ENCODE measurements at places on chromosomes 3 and 15.

DNA sequence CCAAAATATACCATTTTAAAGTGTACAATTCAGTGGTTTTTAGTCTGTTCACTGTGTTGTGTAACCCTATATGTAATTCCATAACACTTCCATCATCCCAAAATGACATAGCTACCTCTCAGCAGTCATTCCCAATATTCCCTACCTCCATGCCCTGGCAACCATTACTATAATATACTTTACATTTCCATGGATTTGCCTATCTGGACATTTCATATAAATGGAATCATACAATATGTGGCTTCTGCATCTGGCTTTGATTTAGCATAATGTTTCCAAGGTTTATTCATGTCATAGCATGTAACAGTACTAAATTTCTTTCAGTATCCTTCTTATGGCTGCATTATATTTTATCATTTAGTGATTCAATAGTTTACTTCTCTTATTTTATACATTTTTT lies 25.3 kb downstream of the FAM98B start:
- DNase-seq: no peak

DNA sequence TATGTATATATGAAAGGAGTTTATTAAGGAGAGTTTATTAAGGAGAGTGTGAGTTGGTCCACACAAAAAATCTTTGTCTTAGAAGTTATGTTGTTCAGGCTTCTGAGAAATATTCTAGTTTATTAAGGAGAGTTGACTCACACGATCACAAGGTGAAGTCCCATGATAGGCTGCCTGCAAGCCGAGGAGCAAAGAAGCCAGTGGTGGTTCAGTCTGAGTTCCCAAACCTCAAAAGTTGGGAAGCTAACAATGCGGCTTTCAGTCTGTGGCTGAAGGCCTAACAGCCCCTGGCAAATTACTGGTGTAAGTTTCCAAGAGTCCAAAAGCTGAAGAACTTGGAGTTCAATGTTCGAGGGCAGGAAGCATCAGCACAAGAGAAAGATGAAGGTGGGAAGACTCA lies 42.4 kb upstream of the DAZL start:
- DNase-seq: no peak

GRCh38 chr3:57691411-57692132 lies 1.3 kb downstream of the DENND6A start:
- DNase-seq: no peak

DNA sequence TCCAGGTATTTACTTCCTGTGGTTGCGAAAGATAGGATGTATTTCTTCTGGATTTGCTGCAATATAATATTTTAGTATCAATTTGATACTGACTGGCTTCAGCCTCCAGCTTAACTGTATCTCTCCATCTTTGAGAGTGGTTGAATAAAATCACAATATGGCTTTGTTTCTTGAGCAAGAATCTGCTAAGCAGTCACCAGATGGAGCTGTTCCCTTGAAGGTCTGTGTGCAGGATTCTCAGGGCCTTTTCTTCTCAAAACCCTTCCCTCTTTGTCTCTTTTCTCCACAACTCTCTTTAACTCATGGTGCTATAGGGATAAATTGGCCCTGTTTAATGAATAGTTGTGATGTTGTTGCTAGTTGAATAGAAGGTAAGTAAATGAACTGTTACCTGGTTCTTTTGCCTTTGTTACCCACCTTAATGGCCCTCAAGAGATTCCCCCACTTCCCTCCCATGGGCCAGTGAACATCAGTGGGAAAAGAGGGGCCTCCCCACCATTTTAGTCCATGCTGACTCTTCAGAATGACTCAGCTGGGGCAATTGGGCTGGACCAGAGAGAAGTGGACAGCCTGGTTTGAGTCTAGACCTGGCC lies 34.8 kb upstream of the RAB6B start:
- DNase-seq: no peak

DNA sequence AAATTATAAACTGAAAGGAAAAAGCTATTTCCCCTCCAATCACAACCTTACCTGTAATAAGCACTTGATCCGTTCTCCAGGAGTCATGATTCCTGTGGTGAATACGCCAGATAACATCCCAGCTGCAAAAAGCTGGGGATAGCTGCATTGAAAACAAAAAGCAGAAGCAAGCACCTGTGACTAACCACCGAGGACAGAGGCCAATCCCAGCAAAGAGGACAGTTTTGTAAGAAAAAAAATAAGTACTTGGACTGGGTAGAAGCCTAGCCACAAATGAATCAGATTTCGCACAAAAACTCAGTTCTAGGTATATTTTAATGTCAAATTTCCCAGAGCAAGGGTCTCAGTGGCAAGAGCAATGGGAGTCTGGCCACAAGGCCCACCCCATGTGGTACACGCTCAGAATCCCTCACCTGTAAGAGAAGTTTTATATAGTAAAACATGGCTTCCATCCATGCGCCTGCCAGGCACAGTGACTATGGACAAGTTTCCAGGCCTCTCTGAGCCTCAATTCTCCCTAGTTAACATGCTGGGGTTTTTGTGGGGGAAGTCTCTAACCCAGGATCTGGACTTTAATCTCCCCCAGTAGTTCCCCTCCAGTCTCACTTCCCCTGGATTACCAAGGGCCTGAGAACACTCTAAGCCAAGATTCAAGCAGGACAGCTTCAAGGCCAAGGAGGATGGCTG lies 19.2 kb downstream of the SLC25A20 start:
- DNase-seq: no peak

DNA sequence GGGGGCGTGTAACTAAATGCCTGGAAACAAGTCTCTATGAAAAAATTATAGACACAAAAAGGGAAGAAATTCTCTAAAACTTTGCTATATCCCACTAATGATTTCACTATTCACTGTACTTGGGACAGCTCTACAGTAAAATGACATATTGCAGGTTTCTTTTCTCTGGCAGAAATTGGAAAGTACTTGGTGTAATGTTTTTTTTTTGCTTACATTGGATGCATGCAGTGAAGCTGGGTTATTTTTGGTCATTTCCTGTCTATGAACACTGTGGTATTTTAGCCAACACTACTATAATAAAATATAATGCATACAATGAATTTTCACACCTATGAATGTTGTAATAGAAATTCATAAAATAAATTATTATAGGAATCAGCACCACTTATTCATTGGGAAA lies 109.7 kb downstream of the LRRC49 start:
- DNase-seq: no peak

DNA sequence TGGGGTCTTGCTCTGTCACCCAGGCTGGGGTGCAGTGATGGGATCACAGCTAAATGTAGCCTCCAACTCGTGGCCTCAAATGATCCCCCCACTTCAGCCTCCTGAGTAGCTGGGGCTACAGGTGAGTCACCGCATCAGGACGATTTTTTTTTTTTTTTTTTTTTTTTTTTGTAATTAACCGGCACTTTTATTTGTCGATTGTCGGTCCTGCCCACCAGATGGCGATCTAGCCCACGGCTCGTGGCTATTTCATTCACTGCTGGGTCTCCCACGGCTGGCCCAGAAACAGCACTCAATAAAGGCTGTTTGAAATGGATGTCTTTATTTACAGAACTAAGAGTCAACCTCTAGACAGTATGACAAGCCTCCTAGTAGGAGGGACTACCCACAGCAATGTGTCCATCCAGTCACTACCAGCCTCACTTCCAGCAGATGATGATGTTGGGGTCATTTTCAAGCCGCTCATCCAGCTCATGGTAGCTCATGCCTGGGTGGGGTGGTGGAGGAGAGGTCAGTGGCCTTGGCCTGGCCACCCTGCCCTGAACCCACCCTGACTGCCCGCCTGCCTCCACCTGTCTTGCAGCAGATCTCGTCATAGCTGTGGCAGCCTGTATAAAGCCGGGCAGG lies 1.8 kb upstream of the ZMYND10 start:
- DNase-seq: no peak

DNA sequence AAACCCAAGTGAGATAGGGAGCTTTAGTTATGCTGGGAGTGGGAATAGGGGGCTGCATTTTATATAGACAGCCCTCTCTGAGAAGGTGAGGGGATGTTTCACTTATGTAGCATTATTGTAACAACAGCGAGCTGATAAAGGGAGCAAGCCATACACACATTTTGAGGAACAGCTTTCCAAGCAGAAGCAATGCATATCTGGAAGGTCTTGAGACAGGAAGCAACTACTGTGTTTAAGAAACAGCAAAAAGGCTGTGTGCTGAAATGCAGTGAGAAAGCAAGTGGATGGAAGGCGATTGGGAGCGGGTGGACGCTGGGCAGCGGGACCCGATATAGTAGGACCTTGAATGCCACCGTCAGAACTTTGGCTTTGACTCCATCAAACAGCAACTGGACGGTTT lies 155.9 kb upstream of the TBL1XR1 start:
- no peak for DNase-seq

DNA sequence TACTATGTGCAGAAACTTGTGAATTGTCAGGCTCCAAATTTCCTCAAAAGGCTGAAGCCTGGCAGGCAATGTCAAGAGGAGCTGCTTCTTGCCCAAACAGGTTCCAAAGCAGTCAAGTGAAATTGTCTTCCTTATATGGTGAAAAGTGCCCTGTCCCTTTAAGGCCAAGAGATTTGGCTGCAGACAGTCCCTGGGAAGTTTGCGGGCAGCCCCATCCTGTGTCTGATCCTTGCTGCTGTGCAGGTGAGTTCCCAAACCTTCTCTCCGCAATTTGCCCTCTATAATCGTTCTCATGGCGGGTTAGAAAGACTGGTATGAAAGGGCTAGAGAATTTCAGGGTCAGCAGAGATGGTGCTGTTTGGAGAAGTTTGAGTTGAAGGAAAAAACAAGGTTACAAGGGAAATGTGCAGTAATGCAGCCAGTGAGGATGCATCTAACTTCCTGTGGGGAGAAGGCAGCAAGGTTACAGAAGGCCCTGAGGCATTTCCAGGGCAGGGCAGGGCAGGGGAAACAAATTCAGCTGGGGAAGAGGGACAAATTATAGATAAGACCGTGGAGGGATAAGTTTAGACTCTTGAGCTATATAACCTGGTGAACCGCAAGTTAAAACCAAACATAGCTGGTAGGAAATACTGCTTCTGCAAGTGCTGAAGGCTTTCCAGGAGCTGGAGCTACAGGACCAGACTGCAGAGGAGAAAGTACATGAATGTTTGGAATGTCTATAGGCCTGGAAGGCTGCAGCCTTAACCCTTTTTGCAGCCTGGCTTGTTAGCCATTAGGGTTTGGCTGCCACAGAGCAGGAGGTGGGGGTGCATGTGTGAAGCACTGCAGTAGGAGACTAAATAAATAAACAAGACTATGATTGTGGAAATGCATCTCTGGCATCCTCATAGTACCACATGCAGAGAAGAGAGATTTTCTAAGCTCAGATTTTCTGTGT lies 256.2 kb upstream of the IL12A start:
- DNase-seq: peak; percentile 41

DNA sequence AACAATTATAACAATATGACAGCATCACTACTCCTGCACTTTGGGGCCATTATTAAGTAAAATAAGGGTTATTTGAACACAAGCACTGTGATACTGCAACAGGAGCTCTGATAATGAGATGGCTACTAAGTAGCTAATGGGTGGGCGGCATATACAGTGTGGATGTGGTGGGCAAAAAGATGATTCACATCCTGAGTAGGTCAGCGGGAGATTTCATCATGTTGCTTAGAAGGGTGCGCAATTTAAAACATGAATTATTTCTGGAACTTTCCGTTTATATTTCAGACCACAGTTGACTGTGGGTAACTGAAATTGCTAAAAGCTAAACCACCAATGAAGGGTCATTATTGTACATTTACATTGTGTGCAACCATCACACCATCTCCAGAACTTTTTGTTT lies 42.3 kb downstream of the FBXO22 start:
- no peak for DNase-seq

GRCh38 chr15:88976656-88977055 lies 63.5 kb upstream of the MFGE8 start:
- DNase-seq: no peak

DNA sequence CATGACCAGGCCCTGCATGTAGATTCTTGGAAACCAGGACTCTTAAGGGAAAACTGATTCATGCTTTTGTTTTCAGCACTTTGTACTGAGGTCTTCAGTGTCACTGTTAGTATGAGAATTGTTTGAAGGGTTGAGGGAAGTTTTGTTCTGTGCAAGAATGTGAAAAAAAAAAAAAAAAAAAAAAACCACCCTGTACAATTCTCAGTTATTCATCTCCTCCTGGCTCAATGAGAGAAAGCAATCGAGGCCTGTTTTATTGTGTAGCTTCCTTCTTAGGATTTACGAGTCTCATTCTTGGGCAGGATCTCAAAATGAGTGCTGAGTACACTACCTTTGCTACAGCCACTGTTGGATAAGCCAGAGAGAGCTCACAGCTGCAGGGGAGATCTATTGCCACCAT lies 469.5 kb downstream of the CNTN4 start:
- no peak for DNase-seq

GRCh38 chr3:188316021-188316722 lies 162.2 kb downstream of the LPP start:
- no peak for DNase-seq

GRCh38 chr3:81776643-81777042 lies 15.2 kb upstream of the GBE1 start:
- no peak for DNase-seq

- no peak for DNase-seq
These were observed 235.1 kb upstream of the GAP43 start for GRCh38 chr3:115388166-115388565.

GRCh38 chr3:190645932-190646460 lies 132.1 kb downstream of the IL1RAP start:
- DNase-seq: no peak

DNA sequence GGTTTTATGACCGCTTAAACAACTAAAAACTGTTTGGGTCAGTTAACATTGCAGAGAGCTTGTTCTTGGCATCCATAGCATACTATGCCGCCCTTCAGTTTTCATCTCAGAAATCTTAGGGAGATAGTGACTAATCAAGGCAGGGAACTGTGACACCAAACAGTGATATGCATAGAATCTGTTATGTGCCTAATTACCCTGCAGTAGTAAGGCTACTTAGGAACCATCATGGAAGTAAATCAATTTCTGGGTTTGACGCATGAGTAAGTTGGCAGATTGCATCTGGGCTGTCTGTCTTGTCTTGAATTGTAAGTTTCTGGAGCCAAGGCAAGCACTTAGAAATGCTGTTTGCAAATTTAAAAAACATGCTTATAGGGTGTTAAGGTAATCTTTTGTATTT lies 22.5 kb downstream of the KCTD6 start:
- DNase-seq: no peak

- DNase-seq: no peak
These were observed 29.4 kb downstream of the NR2F2 start for GRCh38 chr15:96359616-96360521.

GRCh38 chr3:195736866-195737490 lies 16.2 kb downstream of the MUC20 start:
- no peak for DNase-seq

DNA sequence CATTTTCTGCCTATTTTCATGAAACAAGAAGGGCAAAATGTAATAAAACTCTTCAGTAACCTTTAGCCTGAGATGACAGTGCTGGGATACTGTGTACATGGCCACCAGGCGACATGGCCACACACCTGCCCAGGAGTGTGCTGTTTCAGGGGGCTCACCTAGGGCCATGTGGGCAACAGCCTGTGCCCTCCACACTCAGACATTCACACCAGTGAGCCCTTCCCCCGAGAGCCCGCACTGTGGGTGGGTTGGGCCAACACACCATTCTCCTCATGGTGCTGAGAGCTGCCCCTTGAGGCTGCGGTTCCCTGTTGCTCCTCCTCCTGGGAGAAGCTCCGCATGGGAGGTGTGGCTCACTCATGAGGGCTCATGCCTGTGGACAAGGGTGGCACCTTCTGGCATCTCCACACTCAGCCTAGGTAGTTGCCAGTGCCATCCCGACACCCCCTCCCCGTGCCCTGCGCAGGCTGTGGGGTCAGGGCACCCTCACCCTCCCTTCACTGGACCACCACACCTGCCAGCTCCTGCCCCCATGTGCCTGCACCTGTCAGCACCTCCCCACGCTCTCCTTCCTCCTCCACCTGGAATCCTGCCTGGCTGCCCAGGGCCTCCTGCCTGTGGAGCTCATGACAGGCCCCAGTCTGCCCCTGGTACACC lies 19.7 kb downstream of the OCA2 start:
- no peak for DNase-seq

- no peak for DNase-seq
These were observed 36.9 kb downstream of the SUCLG2 start for GRCh38 chr3:67617518-67617917.

Data from GM04504 (cell line).